ENCODE measurements at places on chromosomes 4 and X.

DNA sequence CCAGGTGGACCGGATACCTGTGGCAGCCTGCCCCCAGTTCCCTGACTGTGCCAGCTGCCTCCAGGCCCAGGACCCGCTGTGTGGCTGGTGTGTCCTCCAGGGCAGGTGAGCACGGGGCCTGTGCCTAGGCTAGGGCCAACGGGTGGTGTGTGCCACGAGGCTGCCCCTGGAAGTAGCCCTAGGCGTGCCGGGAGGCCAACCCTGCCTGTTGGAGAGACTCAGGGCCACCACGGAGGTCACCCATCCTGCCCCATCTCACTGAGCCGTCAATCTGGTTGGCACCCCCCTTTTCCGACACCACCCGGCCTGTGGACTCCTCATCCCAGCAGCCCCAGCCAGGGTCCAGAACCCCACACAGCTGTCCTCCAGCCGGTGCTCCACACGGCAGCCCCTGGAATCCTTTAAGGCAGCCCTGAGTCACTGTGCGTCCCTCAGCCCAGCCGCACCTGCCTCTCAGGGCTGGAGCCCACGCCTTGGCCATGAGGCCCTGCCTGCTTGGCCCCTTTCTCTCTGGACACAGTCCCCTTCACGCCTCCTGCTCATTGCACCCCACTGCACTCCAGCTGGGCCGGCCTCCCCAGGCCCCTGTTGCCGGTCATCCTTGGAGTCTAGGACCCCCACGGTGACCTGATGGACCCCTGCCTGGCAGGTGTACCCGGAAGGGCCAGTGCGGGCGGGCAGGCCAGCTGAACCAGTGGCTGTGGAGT, 5.3 kb downstream of the PLXNB3 start:
- DNase-seq, result no peak

DNA sequence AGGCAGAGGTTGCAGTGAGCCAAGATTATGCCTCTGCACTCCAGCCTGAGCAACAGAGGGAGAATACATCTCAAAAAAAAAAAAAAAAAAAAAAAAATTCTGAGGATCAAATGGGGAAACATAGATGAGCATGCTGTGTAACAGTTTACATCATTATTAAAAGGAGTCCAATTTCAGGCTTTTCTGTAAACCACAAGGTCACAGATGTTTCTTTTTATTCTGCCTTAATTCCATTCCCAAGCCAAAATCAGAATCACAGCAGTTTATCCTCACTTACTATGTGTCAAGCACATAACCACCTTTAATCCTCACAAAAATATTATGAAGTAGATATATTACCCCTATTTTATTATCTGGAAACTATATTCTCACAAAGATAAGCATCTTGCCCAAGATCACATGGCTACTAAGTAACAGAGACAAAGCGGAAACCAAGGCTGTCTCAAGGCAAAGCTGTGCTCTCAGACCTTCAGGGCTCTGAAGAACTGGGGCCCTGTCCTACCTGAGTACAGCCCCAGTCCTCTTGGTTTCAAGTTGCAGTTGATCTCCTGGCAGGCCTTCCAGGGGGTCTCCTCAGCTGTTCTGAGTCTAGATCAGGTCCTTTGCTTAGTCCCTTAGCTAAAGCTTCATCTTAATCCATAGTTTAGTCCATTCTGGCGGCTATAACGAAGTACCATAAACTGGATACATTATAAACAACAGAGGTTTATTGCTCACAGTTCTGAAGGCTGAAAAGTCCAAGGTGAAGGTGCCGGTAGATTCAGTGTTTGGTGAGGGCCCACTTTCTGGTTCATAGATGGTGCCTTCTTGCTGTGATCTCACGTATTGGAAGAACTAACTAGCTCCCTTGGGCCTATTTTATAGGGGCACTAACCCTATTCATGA, 141.3 kb downstream of the PALLD start:
- DNase-seq, result no peak

DNA sequence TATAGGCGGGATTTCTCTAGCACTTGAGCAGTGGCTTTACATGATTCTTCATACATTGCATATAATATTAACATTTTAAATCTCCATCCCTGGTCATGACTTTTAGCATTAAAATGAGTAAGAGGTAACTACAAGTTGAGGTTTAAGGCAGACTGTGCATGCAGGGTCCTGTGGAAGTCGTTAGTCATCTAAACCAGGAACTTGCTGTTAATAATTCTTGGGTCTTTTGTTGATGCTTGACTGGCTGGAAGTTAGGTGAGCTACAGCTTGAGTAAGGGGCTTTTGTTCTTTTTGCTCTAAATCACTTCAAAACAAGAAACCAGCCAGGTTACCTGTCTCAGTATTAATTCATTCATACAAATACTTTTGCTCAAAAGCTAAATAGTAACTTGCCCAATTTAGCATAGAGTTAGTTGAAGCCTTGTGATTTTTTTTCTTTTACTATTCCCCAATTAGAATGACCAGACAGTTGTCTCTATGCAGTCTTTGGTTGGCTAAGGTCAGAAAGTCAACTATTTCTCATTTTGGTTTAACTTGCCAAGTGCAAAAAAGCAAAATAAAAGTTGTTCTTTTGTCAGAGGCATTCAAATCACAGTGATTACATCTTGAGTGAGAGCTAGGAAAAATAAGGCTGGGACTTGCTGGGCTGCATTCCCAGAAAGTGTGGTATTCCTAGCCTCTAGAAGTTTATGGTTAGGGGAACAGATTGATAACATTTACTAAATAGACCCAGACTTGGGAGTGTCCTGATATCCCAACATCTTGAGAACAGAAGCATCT, 516.9 kb downstream of the PDHA2 start:
- DNase-seq, result no peak

- no peak for DNase-seq
These were observed 89.9 kb upstream of the NKX1-1 start for GRCh38 chr4:1496116-1496642.

DNA sequence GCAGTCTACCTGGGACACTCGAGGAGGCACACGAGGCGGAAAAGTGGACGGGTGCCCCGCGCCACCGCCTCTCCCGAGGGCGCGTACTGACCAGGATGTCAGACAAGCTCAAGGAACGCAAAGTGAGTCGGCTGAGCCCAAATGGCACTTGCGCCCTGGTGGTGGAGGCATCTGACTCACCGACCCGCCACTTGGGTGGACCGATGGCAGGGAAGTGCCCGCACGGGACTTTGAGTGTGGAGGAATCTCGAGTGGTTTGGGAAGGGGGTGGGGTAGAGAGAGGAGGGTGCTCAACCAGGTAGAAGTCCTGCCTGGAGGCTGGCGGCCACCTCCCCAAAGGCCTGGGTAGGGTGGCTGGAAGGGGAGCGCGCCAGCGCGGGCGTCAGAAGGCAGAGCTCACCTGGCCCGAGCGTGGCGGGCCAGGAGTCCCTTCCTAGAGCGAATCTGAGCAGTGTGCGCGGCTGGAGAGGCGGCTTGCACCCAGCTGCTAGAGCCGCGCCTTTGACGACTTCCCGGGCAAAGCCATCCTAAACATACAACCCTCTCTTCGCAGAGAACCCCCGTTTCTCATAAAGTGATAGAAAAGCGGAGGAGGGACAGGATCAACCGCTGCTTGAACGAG, 655 bp downstream of the HELT start:
- no peak for DNase-seq

GRCh38 chrX:15465347-15465746, 27.8 kb downstream of the PIR start:
- DNase-seq, result no peak

DNA sequence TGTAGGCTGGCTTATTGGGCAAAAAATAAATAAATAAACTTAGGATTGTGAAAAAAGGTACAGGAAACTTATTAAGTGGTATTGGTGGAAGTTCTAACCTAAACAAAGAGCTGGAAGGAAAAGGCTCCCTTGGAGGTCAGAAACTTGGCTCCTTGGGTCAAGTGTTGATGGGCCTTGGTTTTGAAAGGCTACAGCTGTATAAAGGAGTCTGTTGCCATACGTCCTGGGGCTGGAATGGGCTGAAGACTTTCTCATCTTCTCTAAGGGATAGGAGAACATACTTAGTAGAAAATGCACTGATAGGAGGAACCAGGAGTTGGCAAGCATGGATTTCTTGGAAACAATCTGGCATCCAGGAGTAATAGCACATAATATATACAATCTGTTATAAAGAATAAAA, 56.6 kb downstream of the PDLIM5 start:
- DNase-seq, result no peak

GRCh38 chrX:123822965-123823364, 36.9 kb upstream of the XIAP start:
- DNase-seq, result no peak

DNA sequence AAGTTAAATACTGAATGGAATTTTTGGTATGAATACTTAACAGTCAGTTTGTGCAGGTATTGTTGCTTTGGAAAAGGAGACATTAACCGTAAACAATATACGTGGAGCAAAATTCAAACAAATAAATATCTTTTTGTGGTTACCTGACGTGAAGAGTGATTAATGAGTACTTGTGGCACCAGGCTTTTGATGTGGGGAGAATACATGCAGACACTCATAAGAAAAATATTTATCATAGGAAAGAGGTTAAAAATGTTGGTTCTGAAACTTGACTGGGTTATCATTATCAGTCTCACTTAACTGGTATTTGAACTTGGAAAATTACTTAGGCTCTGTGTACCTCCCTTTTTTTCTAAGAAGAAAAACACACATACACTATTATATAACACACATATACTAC, 136.4 kb upstream of the NDST4 start:
- no peak for DNase-seq

DNA sequence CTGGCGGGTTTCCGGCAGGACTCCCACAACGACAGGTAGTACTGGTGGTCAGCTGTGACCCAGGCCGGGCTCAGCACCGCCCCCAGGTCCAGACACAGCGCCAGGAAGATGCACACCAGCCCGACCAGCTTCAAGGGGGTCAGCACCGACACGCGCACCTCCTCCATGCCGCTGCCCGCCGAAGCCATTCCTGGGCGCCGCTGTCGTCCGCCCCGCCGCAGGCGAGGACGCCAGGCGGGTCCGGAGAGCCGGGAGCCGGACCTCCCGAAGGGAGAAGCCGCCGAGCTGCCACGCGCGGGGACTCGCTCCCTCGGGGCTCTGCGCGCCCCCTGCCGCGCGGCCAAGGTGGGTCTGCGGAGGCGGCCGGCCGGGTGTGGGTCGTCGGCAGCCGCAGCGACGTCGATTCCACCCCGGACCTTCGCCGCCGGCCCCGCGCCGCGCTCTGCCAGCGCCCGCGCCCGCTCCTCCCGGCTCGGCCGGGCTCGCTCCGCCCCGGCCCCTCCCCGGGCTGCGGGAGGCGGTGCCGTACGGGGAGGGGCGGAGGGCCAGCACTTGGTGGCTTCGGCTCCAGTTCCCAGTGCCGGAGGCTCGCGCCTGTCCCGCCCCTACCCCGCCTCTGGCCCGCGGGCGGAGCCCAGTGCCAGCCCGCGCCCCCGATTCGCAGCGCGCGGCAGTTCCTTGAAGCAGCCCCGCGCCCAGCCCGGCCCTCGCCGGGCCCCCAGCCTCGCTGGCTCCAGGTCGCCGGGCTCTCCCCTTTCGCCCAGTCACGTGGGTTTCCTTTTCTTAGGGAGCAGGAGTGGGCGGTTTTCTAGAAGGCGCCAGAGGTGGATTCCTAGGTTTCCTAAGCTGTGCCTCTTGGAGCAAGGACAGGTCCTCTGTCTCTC, at the start of gene TMEM47:
TSS of gene TMEM47 (minus strand) at position 444 of the 884 bp plus-strand sequence. CDS start at position 188, 256 bp downstream.
- DNase-seq, result no peak

GRCh38 chr4:81808011-81808672, 336.4 kb upstream of the RASGEF1B start:
- no peak for DNase-seq

- no peak for DNase-seq
These were observed 34.3 kb downstream of the NLGN3 start for GRCh38 chrX:71178908-71179307.

GRCh38 chr4:16676230-16676770, 222.1 kb downstream of the LDB2 start:
- DNase-seq, result no peak

- no peak for DNase-seq
These were observed 129.6 kb downstream of the IL1RAPL2 start for GRCh38 chrX:104695593-104695992.

GRCh38 chrX:26100421-26100920, 37.7 kb upstream of the MAGEB18 start:
- DNase-seq, result no peak

GRCh38 chr4:122854447-122855352, 28.1 kb downstream of the FGF2 start:
- no peak for DNase-seq

DNA sequence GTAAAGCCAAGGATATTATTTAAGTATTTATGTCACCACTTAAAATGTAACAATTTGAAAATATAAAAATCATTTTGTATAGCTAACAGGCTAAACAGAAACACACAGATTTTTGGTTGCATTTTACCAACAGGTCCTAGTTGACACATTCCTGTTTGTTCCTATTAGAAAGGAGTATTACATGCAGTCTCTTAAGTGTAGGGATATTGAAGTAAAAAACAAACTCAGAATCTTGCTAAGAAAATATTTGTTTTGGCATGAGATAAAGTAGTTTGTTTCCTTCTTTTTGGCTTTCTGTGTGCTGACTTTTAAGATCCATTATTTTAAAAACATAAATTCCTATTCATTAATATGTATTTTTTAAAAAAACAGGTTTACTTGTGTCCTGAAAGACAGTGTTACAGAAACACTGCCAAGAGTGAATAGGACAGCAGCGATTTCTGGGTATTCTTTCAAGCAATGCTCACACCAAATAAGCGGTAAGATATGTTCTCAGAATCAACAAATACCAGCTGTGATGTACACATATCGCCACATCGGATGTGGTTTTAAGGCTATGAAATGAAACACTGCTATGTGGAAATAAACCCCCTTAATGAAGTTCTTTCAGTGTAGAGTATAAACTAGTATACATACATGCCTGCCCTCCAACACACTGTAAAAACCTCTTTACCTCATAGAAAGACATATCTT, 6.9 kb downstream of the F11 start:
- no peak for DNase-seq

- DNase-seq, result no peak
These were observed 10.0 kb upstream of the CSN1S1 start for GRCh38 chr4:69920874-69921273.

- DNase-seq, result no peak
These were observed 13.4 kb upstream of the NHS start for GRCh38 chrX:17361620-17362019.

GRCh38 chr4:43146198-43146597, 253.7 kb downstream of the GRXCR1 start:
- DNase-seq, result no peak

DNA sequence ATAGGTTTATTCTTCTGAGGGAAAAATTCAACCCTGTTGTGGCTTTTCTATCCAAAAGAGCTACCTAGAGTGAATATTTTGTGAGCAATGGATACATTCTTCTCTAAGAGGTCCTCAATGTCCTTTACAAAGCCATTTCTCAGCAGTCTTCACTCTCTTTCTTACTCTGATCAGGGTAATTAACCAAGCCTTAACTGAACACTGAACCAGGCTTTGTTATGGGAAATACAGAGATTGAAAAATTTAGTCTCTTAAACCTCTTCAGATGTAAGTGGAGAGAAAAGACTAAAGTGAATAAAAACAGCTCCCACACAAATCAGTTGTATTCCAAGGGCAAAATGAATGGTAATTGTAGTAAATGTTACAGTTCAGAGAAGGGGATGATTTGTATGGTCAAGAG, 353.5 kb downstream of the CHIC1 start:
- no peak for DNase-seq

DNA sequence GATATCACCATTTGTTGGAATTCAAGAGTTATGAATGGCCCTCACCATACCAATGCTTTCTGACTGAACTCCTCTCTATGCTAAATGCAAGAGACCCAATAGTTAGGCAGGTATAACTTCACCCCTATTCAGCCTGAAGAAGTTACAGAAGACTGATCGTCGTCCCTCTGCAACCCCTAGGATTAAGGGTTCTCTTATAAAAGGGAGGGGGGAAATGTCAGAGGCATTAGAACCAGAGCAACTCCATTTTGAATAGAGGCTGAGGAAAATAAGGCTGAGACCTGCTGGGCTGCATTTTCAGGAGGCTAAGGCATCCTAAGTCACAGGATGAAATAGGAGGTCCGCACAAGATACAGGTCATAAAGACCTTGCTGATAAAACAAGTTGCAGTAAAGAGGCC, 494.3 kb downstream of the SPRY1 start:
- DNase-seq, result no peak
